ENCODE measurements at places on chromosomes 7 and 10. TPM values are rescaled to one million over a fixed set of nuclear protein-coding genes. Genes with fewer than 3 reads are reported as not detected.

VSIR gene
- total RNA-seq, result 14.1 TPM

DNA sequence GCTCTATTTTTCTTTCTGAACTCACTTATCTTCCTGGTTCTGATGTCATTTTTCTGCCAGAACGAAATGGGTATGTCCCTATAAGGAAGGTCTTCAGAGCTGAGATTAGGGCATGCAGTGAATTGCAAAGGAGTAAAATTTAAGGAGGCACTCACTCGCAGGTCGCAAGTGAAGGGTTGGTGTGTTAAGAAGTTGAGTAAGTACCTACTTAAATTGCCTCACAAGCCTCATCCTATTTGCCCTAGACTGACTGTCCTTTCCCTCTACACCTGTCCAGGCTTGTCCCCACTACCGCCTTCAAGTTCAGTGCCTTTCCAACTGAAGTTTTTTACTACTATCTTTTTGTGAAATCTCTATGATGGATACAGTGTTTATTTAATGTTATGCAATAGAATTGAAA is 191.5 kb downstream of the AHR start:
- DNase-seq, result no peak

- peak; percentile 63 for DNase-seq
Observed at GRCh38 chr7:78134256-78134655, 335.7 kb downstream of the PHTF2 start.

- DNase-seq, result peak; percentile 3
Observed at GRCh38 chr7:147982307-147982706, 608.3 kb upstream of the C7orf33 start.

MYH16 gene
- total RNA-seq, result 4.7 TPM

DNA sequence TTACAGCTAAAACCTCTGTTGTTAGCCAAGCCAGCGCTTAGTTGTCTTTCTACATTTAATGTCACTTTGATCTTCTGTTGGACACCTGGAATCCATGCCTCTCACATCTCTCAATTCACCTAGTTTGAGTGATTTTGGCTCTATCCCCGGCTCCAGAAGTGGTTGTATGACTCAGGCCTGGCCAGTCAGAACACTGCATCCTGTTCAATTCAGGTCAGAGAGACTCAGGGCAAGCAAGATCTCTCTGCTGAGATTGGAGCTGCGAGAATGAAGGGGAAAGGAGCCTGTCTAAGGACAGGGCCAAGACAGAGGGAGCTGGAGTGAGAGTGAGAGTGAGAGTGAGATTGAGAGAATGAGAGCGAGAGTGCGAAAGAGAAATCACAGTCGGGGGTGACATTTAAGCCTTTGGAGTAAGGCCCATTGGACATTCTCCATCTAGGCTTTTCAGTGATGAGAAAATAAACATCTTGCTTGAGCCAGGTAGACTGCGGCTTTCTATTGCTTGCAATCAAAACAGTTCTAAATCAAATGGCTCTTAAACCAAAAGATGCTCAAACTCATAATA is 83.3 kb upstream of the DYNC1I1 start:
- peak; percentile 52 for DNase-seq

DNA sequence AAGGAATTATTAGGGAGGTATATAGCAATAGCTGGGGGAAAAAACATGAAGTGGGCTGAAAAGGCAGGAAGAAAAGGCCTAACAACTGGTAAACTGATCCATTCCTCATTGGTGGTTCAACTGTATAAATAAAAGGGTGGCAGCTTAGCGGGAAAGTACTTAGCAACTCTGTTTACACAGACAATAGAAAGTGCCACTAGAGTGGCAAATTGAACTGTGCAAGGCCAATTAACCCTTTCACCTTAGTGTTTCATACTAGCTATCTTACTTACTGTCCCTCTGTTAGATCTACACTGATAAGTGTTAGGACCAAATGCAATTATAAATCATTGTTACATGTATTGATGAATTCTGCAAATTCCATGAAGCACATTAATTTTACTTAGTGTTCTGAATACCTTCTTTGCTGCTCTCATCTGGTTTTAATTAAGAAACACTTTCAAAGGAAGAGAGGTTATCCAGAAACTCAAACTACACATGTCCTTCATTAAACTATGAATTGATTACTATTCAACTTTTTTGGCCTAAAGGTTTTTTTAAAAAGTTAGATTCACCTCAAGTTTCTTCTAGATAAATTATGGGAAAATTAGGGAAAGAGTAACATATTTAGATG is 28.0 kb downstream of the DNAJC1 start:
- no peak for DNase-seq

DNA sequence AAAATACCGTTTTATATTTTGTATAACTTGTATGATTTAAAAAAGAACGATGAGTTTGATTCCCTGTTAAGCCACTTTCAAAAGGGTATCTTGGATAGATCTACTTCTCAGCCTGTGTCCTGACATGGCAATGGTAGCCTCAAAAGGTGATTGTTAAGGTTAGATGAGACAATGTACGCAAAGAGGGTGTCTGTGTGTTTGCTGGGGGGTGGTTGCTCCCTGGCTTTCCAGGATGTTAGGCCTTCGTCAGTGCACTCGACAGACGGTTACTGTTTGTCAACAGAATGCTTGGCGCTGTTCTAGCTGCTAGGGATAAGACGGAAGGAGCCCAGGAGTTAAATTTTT is 90.3 kb downstream of the NEURL1 start:
- DNase-seq, result no peak

RPP30 gene
- 57.8 TPM for total RNA-seq

DNA sequence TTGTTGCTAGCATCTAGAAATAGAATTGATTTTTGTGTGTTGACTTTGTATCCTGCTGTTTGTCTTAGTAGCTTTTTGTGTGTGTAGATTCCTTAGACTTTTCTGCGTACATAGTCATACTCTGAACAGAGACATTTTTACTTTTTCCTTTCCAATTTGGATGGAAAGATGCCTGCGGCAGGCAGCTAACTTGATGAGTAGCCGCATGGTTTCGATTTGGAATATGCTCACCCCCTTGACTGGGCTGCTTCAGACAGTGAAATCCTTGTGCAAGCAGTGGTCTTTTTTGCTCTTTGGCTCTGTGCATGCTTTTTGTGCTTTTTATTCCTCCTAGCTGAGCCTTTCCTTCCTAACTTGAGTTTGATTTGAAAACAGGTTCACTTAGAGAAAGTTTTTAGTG is 71.8 kb downstream of the HHEX start:
- no peak for DNase-seq

GRCh38 chr7:80145780-80146422 is 11.3 kb downstream of the GNAI1 start:
- no peak for DNase-seq

GRCh38 chr10:131898061-131898460 is 2.7 kb upstream of the PPP2R2D start:
- DNase-seq, result no peak

- no peak for DNase-seq
Observed at GRCh38 chr10:112082120-112082519, 101.4 kb downstream of the GPAM start.

UCMA gene
- not detected for total RNA-seq

- DNase-seq, result no peak
Observed at GRCh38 chr7:114821030-114821900, 100.6 kb upstream of the MDFIC start.

AEBP1 gene
- total RNA-seq, result not detected

ING3 gene
- 12.8 TPM for total RNA-seq

DNA sequence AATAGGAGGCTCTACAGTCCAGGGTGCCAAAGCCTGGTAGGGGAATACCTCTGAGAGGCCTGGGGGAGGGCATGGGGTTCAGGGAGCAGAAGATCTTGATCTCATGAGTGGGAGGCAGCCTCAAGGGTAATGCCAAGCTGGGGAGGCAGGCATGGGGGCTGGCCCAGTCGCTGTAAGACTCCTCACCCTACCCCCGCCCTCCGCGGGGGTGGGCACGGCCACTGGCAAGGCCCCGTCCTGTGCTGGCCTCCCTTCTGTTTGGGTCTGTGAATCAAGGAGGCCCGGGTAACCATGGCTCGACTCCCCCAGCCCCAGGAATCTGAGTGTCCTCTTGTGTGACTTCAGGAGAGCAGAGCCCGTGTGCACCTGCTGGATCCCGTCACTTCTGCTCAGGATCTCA is 473.9 kb downstream of the PLXNA4 start:
- no peak for DNase-seq

MLXIPL gene
- total RNA-seq, result 6.9 TPM

- DNase-seq, result no peak
Observed at GRCh38 chr10:129740532-129741279, 223.4 kb downstream of the EBF3 start.

SEC24C gene
- total RNA-seq, result 325 TPM

DNA sequence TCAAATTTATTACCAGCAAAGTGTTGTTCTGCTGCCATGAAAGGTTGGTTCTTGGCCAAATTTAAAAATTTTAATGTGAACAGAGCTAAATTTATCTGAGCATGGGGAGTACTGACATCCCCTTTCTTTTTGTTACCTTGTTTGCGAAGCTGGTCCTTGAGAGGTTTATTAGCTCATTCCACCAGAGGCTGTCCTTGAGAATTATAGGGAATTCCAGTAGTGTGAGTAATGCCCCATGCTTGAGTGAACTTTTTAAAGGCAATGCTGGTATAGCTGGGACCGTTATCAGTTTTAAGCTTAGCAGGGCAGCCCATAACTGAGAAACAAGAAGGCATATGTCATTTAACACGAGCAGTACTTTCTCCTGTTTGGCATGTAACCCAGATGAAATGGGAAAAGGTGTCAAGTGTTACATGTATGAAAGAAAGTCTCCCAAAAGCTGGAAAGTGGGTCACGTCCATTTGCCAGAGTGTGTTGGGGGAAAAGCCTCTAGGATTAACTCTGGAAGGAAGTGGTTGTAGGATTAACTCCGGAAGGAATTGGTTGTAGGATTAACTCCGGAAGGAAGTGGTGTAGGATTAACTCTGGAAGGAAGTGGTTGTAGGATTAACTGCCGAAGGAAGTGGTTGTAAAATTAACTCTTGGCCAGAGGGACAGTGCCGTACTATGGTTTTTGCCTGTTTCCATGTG is 37.3 kb upstream of the AKR1C2 start:
- DNase-seq, result peak; percentile 6

GRCh38 chr10:118564652-118565051 is 30.8 kb downstream of the PRLHR start:
- DNase-seq, result peak; percentile 41

GRCh38 chr7:103524042-103524907 is 78.3 kb upstream of the SLC26A5 start:
- DNase-seq, result peak; percentile 66

GRCh38 chr7:91865511-91865910 is 15.0 kb downstream of the MTERF1 start:
- no peak for DNase-seq

EBLN1 gene
- total RNA-seq, result not detected

All from PC-3 (cell line).